ENCODE measurements at places on chromosomes 3 and 15.

GRCh38 chr15:100537331-100537730, 8.6 kb upstream of the CERS3 start:
- ATAC-seq: no peak

GRCh38 chr3:196931828-196932587, 10.3 kb downstream of the NCBP2 start:
- ATAC-seq: no peak

DNA sequence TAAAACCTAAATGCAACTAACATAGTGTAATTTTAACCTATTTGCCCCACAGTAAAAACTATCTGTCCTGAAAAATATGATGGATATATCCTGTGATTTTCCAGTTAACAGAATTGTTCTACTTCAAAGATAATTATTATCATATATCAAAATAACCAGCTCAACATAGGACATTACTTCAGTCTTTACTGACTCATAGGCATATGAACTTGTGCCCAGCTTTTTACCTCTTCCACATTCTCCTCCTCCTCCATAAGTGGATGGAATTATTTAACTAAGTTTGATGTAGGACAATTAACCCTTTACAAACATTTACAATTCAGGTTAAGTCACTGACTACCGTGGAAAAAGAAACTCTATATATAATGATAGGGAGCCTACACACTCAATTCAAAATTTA, 22.9 kb upstream of the USF3 start:
- ATAC-seq: no peak

DNA sequence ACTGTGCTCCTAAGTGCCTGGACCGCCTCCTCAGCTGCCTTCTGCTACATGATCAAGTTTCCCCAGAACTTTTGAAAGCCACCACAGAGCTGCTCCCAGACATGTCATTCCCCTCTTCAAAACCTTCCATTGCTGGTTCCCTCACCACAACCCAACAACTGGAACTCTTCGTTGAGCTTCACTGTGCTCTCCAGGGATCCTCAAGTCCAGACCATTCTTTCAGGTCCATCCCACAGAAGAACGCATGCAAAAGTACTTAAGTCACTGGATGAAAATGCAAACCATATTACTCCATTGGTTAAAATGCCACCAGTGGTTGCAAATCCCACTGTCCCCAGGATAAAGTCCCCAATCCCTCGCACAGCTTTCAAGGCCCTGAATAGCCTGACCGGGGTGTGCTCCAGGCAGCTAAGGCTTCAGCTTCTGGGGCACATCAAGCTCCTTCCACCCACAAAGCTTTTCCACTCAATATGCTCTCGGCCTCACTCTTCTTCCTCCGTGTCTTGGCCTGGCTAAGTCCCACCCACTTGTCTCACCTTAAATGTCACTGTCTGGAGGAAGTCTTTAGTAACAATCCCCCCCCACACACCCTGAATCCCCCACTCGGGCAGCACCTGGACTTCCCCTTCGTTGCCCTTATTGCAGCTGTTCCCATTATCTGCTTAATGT, 84.8 kb downstream of the XXYLT1 start:
- ATAC-seq: no peak

DNA sequence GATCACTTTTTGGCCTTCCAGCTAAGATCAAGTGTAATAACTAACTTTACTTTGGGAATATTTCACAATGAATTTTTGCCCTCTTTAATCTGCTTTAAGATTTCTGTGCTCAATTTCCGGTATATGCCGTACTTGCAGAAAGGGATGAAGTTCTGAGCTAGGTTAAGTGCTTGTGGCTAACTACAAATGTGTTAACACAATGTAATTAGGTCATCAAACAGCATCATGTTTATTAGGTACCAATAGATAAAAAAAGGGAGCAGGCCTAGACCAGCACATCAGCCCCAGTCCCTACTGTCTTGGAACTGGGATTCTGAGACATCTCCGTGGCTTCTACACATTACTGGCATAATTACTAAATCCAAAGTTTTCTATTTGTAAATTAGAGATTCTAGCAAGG, 932.7 kb upstream of the CFAP20DC start:
- ATAC-seq: no peak

DNA sequence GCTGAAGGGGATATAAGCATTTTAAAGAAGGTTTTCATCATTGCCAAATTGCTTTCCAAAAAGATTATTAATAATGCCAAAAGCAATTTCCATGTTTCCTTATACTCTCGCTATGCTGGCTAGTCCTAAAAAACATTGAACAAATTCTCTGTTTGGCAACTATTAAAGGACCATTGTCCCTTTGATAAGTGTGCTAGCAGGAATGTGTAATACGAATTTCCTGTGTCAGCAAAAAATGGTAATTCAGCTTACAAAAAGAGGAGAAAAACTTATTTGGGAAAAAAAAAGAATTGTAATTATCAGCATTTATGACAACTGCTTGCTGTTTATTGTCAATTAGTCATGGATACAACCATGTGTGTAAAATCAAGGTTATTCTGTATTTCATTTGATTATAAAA, 138.6 kb downstream of the TBL1XR1 start:
- no peak for ATAC-seq

GRCh38 chr3:148026009-148026588, 616.9 kb downstream of the ZIC1 start:
- no peak for ATAC-seq

DNA sequence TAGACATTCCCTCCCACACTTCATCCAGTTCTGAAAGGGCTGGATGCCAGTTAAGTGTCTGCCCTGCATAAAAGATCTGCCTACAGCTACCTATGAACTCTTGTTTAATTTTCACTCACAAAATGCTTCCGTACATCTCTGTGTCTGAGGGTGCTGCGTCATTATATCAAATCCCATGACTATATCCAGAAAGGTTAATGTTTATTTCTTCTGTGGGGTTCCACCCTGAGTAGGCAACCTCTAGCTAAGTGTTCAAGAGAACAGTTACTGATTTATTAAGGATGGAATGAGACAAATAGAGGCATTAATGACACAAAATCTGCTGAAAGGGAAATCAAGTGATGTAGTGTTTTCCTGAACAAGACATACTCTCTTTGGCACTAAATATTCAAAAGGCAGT, 220.2 kb downstream of the MTHFS start:
- no peak for ATAC-seq

- no peak for ATAC-seq
Measured at GRCh38 chr3:169454060-169454317, 209.5 kb downstream of the MECOM start.

DNA sequence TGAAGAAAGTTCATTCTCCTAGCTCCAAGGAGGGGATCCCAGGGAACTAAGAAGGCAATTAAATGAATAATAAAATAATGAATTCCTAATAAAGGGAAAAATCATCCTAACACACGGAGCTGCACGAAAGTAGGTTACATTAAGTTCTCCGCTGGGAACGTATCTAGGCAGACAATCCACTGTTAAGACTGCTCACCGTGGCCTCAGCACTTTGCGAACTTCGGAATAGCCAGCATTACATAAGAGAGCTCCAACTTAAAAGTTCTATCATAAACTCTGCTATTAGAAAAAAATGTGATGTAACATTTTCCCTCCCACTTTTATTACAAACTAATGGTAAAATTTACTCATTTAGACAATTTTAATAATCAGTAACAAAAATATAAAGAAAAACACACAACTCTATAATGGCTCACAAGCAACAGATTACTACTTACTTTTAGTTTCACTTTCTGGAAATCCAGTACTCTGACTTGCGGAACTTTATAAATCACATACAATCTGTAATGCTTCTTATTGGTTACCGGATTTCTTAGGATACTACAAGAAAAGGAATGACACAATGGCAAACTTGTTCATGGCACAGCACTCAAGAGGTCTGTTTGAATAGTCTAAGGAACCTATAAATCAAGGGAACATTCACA, 8.5 kb downstream of the SNRPA1 start:
- ATAC-seq: peak; percentile 48

GRCh38 chr3:185822221-185823000, 2.4 kb downstream of the IGF2BP2 start:
- ATAC-seq: no peak

DNA sequence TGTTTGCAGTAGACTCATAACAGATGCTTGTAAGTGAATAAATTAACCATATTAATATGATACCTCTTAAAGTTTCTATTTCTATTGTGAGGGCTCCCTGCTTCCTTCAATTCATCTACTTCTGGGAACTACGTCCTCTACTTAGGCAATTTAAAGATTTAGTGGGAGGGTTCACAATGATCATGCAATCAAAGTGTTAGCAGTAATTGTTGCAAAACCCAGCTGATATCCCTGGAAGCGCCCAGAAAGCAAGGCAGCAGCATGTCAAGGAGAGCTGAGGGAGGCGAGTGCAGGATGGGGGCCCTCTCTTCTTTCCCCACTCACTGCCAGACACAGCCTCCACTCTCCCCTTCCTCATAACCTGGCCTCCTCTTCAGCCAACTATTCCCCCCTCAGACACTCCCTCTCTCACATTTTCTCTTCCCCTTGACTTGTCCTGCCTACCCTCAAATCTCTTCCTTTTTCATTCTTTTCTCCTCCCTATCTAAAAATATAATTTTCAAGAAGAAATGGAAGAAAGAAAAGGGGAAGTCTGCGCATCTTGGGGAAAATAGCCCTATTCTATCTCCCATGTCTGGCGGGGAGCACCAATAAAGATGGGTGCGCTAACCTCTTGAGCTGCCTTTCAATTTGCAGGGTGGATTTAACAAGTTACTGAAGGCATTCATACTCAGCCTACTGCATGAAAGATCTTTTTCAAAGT, 6.6 kb downstream of the TMEM212 start:
- no peak for ATAC-seq

DNA sequence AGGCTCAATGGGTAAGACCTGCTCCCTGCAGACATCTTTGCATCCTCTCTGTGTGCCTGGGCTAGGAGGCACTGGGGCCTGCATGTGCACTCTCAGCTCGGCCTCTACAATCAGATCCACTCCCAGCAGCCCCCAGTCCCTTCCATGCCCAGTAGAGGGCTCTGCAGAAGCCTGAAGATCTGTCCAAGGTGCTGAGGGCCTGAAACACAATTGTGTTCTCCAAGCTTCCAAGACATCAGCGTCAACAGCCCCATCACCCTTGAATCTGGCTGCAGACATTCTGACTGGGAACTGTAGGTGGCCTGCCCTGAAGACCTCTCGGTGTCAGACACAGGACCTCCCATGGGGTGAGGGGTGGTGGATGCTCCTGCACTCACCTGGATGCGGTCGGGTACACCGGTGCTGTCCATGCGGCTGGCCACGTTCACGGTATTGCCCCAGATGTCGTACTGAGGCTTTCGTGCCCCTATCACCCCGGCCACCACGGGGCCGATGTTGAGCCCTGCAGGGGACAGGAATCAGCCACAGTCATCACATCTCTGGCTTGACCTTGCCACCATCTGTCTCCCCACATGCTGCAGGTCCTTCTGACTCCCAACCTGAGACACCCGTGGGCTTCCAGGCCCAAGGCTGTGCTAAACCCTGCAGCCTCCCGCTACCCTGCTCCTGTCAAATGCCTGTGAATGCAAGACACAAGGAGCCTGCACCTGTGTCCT, 84.7 kb downstream of the SEC22A start:
- peak; percentile 58 for ATAC-seq

- peak; percentile 70 for ATAC-seq
Measured at GRCh38 chr3:194277104-194277785, 73.9 kb downstream of the CPN2 start.

DNA sequence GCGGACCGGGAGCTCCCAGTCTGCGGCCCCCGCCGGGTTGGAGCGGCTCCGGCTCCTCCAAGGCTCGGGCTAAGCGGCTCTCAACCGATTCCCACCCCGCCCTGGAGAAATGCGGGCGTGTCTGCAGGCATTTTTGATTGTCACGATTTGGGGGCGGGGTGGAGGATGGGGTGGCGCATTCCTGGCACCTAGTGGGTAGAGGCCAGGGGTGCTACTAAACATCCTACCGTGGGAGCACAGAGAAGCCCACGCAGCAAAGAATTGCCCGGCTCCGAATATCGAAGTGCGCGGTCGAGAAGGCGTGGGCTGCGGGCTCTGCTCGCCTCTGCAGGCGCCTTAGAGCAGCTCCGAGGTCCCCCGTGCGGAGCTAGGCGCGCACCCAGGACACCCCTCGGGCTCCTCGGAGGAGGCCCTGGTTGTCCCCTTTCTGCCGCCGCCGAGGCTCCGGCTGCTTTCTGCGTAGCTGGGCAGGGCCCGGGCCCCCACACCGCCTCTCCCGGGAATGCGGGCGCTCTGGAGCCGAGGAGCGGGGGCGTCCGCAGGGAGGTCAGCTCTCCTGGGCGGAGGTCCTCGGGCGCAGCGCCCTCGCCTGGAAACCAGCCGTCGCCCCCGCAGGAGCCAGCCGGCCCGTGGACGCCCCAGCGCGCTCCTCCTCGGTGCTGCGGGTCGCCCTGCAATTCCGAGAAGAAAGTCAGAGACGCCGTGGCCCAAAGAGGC, 16.5 kb upstream of the LAMP3 start:
- ATAC-seq: peak; percentile 74

DNA sequence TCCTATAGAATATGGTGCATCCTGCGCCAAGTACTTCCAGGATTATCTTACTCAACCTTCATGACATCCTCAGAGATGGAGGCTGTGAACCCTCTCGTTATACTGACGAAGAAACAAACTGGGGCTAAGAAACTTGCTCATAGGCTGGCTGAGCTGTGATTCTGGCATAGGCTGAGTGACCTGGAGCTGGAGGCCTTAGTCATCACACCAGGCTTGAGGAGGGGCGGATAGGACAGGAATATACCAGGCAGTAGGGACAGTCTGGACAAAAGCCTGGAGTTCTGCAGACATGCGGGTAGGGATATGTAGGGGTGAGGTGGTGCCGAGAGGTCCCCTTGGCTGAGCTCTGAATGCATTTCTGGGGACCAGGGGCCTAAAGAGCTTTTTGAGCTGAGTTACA, 18.1 kb downstream of the HEMK1 start:
- peak; percentile 81 for ATAC-seq

- no peak for ATAC-seq
Measured at GRCh38 chr3:189727898-189728297, 96.7 kb downstream of the TP63 start.

GRCh38 chr3:129121792-129122411, at the start of gene RAB43:
Gene RAB43, minus strand, starts transcription at chr3:129121804. Its CDS starts 315 bp downstream, at chr3:129121489.
- peak; percentile 87 for ATAC-seq

DNA sequence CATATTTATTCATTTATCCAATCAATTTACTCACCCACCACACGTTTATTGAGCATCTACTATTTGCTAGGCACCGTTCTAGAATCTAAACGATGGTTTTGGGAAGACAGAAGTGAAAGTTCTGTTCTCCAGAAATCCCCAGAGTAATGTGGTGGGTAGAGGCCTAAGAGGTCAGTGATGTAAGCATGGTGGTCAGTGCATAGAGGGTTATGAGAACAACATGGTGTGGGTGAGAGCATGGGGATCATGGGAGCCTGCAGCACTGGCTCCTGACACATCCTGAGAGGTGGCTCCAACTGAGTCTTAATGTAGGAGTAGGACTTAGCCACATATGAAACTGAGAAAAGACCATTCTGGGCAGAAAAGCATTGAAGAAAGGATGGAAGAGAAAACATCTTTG, 85.3 kb upstream of the TNFAIP8L3 start:
- ATAC-seq: no peak

- ATAC-seq: no peak
Measured at GRCh38 chr15:70530503-70530902, 232.9 kb downstream of the UACA start.

GRCh38 chr3:51974963-51975851, at the start of gene ABHD14A:
Gene ABHD14A, plus strand, starts transcription at chr3:51975064. Its CDS starts 72 bp downstream, at chr3:51975136.
- ATAC-seq: peak; percentile 79
